Right lobe of liver (tissue), 6 donors: ENCODE measurements at places on chromosomes 4 and X. TPM values are rescaled to one million over a fixed set of nuclear protein-coding genes. Genes with fewer than 3 reads are reported as not detected.

DNA sequence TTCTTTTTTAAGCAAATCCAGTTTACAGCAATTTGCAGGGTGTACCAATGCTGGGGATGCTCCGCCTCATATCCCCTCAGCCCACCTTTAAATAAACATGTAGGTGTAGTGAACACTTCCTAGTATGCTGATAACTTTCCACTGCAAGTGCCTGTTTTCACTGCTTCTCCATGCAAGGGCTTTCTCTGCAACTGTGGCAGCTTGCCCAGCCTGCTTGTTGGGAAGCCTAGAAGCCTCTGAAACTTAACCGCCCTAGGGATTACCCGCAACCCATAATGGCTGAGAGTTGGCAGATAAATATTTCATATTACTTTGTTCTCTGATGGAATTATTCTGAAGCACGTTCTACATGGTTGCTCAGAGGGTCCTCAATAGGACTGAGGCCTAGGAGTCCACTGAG is 253.7 kb upstream of the DDX53 start:
- no peak for DNase-seq

DNA sequence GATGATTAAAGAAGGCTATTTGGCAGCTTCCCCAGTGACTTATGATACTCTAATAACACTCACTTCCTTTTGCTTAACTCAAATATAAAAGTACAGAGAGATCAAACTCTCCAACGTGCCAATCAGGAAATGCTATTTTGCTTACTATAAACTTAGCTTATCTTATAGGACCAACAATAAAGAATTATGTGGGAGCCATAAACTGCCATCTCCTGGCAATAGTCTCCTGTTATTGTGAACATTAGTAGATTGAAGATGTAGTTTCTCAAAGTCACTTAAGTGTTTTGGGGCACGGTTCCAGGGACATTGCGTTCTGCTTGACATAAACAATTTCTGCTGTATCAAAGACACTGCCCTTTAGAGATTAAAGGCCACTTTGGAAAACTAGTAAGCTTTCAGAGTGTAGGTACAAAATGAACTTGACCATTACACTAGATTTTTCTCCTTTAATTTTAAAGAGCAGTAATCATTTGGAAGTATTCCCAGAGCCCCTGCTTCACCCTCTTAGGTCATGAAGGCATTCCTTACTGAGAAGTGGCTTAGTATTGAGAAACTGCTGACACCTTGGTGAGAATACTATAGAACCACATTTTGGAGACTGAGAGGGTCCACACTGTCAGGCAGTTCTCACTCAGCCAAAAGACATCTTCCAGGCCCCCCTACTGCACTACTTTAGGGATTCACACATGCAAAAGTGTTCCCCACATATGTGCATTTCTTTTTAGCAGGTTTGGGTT is 51.9 kb downstream of the MAOA start:
- DNase-seq, result no peak

Gene STATH
- total RNA-seq, result not detected

Gene F9
- total RNA-seq, result 414 TPM

Gene LUZP4
- total RNA-seq, result not detected

Gene XAGE3
- total RNA-seq, result not detected
